Stimulated activated CD8-positive, alpha-beta memory T cell treated with anti-CD3 and anti-CD28 coated beads, Interleukin-15, amount 100 ng/mL, for 24 hours (primary cell): ENCODE measurements at places on chromosomes 6 and 20.

DNA sequence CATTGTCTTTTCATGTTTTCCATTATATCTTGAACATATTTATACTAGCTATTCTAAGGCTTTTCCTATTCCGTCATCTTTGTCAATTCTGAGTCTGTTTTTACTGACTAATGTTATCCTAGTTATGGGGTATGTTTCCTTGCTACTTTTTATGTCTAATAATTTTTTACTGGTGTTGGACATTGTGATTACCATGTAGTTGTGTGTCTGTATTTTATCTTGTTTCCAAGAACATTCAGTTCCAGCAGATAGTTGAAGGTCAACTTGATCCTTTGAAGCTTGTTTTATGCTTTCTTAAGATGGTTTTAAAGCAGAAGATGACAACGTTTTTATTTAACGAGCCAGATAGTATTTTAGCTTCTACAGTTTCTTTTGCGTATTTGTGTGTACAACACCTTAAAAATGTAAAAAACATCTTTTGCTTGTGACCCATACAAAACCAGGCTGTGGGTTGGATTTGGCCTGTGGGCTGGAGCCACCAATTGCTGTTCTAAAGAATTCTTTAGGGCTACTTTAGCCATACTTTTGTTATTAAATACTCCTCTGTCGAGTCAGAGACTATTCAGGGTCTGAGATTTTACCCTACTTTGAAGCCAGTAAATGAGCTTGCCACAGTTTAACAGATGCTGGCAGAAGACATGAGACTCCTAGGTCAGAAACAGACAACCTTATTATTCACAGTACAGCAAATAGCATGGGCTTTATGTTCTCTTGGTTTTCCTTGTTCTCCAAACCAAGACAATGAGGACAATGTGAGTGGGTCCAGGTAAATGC lies 38.7 kb upstream of the REV3L start:
- DNase-seq, result no peak

GRCh38 chr6:118864341-118865099 lies 29.4 kb upstream of the ASF1A start:
- DNase-seq, result no peak

GRCh38 chr20:1291191-1291741 lies 25.2 kb downstream of the SNPH start:
- DNase-seq, result no peak

- no peak for DNase-seq
Measured at GRCh38 chr6:36141961-36142360, 11.6 kb downstream of the MAPK13 start.

DNA sequence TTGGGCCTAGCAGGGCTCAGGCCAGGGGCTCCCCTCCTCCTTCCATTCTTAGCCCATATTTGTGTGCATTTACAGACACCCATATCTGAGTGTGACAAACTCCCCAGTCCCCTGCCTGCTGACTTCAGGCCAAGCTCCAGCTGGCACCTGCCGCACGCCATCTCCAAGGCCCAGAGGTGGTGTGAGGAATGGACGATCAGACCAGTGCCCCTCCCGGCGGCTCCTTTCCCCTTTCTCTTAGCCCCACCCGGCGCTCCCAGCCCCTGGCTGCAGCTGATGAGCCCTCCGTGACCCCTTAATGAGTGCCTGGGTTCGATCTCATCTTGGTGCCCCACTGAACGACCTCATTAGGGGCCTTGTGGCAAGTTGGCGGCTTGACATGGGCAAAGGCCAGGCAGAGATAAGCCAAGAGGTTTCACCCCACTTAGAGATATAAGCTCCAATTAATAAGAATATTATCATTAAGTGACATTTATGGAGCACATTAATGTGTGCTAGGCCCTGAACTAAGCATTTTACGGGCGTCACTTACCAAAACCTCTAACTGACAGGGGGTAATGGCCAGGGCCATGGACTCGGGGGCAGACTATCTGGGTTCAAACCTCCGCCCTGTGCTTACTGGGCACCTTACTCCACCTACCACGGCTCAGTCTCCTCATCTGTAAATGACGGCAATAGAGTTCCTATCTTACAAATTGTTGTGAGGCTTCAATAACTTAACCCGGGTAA lies 17.5 kb downstream of the ADA start:
- DNase-seq, result no peak

- no peak for DNase-seq
Measured at GRCh38 chr6:34723203-34723602, 26.6 kb upstream of the ILRUN start.

DNA sequence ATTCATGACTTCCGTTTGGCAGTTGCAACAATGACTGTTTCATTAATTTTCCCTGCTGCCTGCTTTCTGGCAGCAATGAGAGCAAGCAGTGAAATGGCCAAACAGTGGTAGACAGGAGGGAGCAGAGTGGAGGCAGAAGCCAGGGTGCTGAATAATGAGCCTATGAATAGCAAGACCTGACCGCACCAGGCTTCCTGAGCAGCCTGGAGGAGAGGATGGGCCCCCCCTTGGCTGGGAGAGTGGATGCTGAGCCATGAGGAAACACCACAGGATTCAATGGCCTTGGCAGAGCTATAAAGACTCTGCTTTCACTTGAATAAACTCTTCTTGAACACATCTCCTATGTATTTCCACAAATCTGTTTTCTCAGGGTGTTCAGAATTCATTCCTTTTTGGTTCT lies 68.1 kb upstream of the SNRPB2 start:
- no peak for DNase-seq

DNA sequence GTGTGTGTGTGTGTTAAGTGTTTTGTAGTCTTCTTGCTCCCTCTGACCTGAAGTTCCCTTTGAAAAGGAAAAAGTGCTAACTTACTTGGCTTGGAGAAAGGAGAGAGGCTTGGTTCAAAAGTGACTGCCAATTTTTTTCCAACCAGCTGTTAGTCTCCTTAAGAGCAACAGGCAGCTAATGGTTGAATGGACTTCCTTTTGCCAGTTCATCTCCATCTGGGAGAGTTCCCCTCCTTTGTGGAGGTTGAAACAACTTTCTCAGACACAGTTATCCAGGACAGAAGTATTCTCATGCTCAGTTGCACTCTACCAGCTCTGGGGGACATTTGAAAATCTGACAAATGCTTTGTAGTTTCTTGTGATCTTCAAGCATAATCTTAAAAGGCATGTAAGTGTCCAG lies 4.5 kb downstream of the RIPOR2 start:
- no peak for DNase-seq

DNA sequence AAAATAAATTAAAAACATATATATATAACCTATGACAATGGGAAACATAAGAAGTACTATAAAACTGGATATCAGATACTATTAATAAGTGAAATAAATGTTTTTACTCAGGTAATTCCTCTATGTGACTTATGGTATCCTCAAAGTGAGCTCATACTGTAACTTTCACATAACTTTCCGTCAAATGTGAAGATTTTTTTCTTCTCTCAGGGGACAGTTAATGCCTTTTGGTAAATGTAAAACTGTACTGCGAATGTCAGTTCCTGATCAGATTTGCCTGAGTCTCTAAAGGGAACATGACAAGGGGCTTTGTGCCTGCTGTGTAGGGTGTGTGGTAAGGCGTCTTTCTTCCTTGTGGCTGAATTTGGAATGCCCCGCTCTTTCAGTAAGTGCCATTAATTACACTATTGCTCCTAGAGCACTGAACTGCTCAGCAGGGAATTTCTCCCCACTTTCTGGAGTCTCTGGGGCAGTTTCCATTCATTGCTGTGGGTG lies 271.8 kb downstream of the PRL start:
- DNase-seq, result no peak

GRCh38 chr6:161630674-161631073 lies 356.8 kb upstream of the AGPAT4 start:
- no peak for DNase-seq

DNA sequence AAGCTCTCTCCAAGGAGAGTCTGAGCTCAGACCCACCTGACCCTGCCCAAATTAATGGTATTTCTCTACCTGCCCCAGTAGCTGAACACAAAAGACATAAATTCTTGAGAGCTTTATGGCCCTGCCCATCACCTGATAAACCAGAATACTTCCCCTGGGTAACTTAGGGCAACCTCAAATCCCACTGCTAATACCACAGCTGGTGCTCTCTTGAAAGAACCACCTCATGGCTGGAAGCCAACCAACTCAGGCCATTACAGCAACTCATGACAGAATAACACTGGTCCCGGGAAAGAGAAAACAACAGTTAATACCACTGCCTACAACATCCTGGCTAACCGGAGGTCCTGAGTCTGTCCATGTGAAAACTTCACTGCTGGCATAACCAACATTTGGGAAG lies 328.6 kb downstream of the NKAIN2 start:
- no peak for DNase-seq

DNA sequence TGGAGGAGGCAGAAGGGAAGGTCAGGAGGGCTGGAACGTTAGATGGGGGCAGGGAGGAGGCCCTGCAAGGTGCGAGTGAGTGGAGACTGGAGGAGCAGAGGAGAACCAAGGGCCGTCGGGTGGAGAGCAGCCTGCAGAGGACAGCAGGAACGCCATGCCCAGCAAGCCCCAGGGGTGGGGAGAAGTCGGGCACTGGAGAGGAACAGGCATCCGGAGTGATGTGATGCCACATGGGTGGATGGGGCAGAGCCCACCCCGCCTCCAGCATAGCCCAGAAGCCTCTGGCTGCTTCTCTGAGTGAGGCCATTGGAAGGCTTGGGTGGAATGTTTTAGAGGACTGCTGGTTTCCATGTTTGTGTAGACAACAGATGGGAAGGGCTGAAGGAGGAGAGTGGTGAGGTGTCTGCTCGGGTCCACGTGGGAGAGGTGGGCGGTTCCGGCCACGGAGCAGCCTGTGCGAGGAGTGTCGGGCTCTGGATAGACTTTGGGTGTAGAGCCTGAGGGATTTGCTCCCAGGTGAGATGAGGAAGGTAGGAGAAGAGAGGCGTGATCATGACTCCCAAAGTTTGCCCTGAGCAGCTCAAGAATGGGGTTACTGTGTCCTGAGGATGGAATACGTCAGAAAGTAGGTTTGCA lies 221.4 kb downstream of the SMOC2 start:
- no peak for DNase-seq

DNA sequence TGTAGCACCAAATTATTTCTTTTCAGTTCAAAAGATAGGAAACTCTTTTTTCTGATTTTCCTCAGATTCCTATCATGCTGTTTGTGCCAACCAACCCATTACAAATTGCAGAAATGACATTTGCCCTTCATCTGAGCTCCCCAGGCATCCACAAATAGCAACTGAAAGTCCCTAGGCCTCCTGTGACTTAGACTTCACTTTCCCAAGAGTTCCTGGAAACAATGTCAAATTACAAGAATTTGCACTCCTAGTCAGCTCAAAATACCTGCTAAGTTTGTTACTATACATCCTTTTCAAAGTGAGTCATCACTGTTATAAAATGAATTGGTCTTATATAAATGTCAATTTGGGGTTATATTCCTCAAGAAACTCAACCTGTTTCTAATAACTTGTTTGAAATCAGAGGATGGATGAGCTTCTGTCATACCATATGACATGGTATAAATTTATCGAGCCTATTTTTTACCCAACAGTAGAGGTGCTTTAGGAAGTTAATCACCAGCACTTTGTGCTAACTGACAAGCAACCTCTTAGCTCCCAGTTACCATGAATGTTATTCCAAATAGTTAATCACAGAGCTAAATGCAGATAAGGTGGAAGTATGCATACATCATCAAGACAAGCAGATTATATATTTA lies 256.5 kb downstream of the HACE1 start:
- no peak for DNase-seq

DNA sequence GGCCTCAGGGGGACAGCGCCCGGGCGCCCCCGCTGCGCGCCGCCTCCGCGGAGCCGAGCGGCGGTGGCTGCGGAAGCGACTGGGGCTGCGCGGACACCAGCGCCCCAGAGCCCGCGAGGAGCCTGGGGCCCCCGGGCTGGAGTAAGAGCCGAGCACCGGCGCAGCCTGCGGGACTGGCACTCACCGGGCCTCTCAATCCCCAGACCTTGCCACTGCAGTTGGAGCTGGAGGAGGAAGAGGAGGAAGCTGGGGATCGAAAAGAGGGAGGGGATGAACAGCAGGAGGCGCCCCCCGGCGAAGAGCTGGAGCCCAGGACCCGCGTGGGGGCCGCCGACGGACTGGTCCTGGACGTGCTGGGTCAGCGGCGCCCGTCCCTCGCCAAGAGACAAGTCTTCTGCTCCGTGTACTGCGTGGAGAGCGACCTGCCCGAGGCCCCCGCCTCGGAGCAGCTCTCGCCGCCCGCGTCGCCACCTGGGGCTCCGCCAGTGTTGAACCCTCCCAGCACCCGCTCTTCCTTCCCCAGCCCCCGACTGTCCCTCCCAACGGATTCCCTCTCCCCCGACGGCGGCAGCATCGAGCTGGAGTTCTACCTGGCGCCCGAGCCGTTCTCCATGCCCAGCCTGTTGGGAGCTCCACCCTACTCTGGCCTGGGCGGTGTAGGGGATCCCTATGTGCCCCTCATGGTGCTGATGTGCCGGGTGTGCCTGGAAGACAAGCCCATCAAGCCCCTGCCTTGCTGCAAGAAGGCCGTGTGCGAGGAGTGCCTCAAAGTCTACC lies 590 bp downstream of the RNF217 start:
- DNase-seq, result no peak

- DNase-seq, result no peak
Measured at GRCh38 chr20:43167615-43168014, 22.1 kb downstream of the PTPRT start.

DNA sequence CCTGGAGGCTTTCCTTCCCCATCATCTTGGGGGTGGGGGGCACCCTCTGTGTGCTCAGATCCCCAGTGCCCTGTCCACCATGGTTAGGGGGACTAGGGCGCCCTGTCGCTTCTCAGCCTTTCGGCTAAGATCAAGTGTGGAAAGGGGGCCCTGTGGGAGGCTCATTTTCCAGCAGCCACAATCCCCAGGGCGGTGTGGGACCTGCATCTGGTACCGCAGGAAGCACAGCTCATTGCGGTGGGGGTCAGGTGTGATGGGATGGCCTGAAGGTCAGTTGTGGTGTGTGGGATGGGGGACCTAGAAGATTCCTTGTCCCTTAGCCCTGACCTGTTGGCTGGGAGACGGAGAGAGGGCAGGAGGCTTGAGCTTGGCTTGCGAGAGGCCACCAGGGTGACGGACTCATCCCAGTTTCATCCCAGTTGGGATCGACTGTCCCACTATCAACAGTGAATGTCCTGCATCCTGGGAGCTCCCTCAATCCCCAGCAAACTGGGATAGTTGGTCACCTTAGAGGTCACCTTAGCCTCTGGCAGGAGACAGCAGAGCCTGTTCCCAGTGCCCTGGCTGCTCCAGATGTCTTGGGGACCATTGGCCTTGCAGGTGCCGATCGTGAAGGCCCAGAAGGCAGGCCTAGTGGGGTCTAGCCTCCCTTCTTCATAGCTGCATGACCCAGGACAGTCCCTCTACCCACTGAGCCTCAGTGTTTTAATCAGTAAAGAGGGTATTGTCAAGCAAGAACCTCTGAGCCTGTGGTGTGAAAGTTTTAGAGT lies 64.5 kb upstream of the PMEPA1 start:
- DNase-seq, result no peak

GRCh38 chr6:163371129-163371528 lies 43.4 kb upstream of the QKI start:
- no peak for DNase-seq

DNA sequence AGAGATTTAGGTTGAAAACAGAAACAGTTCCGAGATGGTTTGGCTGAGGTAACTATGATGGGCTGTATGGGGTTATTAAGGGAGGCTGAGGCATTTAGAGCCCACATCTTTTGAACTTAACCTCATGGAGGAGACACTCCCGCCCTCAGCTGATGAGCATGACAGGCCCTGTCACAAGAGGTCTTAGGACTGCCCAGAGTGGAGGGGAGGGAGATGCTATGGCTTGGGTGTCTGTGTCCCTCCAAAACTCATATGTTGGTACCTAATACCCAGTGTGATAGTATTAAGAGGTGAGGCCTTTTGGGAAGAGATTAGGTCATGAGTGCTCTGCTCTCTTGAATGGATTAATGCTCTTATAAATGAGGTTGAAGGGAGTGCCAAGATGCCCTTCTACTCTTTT lies 126.6 kb downstream of the CDC5L start:
- DNase-seq, result no peak

- DNase-seq, result no peak
Measured at GRCh38 chr6:169894377-169894960, 143.0 kb downstream of the ERMARD start.
